ENCODE measurements at places on chromosomes 1 and 21.

DNA sequence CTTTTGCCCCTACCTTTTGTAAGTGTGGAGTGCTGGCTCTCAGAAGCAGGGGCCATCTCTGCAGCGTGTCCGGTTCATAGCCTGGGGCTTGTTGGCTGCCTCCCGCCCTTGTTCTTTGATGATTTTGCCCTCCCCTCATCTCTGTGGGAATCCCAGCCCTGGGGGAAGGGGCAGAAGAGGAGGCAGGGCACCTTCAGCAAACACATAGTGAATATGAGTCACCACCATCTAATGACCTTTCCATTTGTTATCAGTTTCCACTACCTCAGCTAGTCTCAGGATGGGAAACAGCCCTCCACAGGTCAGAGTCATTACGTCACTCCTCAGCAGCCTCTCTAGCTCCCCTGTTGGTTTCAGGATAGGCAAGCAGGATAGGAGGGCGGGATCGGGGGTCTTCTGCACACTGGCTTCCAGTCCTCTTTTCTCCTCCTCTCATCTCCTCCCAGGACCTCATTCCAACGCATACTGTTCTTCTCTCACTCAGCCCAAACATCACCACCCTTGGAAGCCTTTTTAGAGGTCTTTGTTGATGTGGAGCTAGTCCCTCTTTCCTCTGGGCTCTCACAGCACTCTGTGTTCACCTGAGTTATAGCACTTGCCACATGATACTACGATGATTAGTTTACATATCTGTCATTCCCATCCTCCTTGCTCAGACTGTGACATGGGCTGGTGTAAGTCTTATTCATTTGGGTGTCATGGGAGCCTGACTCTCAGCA lies 15.8 kb downstream of the GADD45A start:
- H3K4me3 ChIP-seq, result no peak overlapping the region
- H3K36me3 ChIP-seq, result no peaks in the 10 kb centered on the region
- no peaks in the 10 kb centered on the region for H3K27me3 ChIP-seq
- no peak for DNase-seq
- H3K4me1 ChIP-seq, result no peaks in the 10 kb centered on the region

DNA sequence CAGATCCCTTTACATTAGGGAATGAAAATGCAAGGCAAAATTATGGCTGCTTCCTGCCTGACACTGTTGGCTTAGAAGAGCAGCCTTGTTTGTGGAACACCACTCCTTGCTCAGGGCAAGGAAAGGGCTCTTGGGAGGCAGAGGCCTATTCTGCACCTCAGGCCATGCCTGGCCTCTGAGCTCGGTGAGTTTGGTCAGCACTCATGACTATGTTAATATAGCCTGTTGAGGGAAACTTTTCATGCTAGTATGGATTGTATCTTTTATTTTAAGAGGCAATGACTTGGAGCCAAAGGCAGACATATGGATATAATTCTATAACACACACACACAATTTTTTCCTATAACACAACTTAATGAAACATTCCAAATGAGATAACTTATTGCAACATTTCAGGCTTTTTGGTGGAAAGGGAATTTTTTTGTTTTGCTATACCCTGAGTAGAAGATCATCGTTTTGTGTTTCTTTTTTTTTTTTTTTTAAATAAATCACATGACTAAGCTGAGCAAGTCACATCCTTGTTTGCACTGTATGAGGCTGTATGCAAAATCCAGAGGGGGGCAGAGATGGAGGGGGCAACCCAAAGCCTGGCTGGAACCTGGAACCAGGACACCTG lies 5.6 kb upstream of the YRDC start:
- no peak overlapping the region for H3K4me3 ChIP-seq
- peaks cover 28% of the 10 kb centered on the region for H3K36me3 ChIP-seq
- H3K27me3 ChIP-seq, result no peaks in the 10 kb centered on the region

DNA sequence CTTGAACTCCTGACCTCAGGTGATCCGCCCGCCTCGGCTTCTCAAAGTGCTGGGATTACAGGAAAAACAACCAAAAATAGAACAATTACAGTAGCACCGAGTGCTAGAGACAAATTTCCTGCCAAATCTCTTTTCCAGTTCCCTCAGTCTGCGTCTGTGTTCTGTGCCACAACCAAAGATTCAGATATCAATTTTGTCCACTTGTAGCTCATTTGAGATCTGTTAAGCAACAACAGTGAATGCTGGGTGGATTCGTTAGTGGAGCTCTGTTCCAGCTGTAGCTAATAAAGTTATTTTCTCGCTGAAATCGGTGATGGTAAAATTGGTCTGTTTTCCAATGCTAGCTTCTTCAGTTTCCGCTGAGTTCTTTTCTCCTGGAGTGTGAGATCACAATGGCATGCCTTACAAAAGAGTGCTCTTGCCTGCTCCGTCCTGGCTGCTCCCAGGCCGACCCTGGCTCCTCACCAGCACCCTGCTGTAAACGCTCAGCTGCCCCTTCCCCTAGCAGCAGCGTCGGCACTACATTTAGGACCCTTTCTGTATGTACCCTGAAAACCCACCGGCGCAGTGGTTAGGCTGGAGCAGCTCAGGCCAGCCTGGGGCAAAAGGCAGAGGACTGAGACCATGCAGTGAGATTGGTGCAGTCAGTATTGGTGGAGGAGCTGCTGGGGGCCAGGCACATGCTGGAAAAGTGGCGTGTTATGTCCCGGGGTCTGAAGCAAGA lies 395.4 kb downstream of the KIF26B start:
- no peaks in the 10 kb centered on the region for H3K36me3 ChIP-seq
- H3K4me1 ChIP-seq, result peaks cover 16% of the 10 kb centered on the region
- H3K27me3 ChIP-seq, result no peaks in the 10 kb centered on the region
- no peak overlapping the region for H3K4me3 ChIP-seq
- H3K27ac ChIP-seq, result no peak overlapping the region

- no peaks in the 10 kb centered on the region for H3K36me3 ChIP-seq
- no peaks in the 10 kb centered on the region for H3K27me3 ChIP-seq
- no peak for DNase-seq
- no peak overlapping the region for H3K4me3 ChIP-seq
- peaks cover 4% of the 10 kb centered on the region for H3K4me1 ChIP-seq
- H3K27ac ChIP-seq, result no peak overlapping the region
Measured at GRCh38 chr1:167905671-167906070, 8.3 kb downstream of the ADCY10 start.

DNA sequence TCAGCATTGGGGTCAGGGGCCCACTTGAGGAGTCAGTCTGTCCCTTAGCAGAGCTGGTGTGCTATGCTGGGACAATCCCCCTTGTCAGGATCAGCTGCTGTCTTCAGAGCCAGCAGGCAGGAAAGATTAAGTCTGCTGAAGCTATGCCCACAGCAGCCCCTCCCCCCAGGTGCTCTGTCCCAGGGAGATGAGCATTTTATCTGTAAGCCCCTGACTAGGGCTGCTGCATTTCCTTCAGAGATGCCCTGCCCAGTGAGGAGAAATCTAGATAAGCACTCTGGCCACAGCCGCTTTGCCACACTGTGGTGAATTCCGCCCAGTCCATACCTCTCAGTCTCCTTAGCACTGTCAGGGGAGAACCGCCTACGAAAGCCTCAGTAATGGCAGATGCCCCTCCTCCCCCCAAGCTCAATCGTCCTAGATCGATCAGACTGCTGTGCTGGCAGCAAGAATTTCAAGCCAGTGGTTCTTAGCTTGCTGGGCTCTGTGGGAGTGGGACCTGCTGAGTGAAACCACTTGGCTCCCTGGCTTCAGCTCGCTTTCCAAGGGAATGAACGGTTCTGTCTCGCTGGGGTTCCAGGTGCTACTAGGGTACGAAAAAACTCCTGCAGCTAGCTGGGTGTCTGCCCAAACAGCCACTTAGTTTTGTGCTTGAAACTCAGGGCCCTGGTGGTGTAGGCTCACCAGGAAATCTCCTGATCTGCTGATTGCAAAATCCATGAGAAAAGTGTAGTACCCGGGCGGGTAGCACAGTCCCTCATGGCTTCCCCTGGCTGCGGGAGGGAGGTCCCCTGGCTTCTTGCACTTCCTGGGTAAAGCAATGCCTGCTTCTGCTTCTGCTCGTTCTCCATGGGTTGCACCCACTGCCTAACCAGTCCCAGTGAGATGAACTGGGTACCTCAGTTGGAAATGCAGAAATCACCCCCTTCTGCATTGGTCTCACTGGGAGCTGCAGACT lies 25.1 kb upstream of the TP53BP2 start:
- peaks cover 5% of the 10 kb centered on the region for H3K4me1 ChIP-seq
- H3K36me3 ChIP-seq, result no peaks in the 10 kb centered on the region
- no peak for DNase-seq
- no peaks in the 10 kb centered on the region for H3K27me3 ChIP-seq
- H3K27ac ChIP-seq, result no peak overlapping the region
- no peak overlapping the region for H3K4me3 ChIP-seq

DNA sequence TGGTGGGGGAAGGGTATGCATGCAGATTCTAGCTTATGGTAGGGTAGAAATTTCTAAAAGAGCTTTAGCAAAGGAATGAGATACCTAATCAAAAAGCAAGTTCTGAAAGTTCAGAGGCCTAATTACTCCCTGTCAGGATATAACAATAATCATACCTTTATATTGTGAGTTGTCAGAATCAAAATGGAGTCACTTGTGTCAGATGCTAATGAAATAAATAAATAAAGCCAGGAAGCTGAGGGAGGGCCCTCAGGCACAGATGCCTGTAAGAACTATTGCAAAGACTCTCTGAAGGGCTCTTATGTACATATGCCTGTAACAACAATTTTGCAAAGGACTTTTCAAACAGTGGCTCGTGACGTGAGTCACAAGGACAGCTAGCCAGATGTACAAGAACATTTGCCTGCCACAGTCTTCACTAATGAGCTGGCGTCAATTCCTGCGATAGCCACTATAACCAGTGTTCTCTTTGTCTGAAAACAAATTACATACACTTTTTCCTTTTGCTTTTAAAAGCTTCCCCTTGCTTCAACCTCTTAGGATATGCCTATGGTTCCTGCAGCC lies 27.4 kb upstream of the DNASE2B start:
- H3K36me3 ChIP-seq, result no peaks in the 10 kb centered on the region
- no peak overlapping the region for H3K4me3 ChIP-seq
- no peaks in the 10 kb centered on the region for H3K4me1 ChIP-seq
- no peaks in the 10 kb centered on the region for H3K27me3 ChIP-seq
- no peak for DNase-seq

GRCh38 chr1:93640656-93641440 lies 40.8 kb downstream of the BCAR3 start:
- H3K36me3 ChIP-seq, result no peaks in the 10 kb centered on the region
- no peaks in the 10 kb centered on the region for H3K27me3 ChIP-seq
- no peak overlapping the region for H3K27ac ChIP-seq
- DNase-seq, result no peak
- H3K4me1 ChIP-seq, result peaks cover 27% of the 10 kb centered on the region

DNA sequence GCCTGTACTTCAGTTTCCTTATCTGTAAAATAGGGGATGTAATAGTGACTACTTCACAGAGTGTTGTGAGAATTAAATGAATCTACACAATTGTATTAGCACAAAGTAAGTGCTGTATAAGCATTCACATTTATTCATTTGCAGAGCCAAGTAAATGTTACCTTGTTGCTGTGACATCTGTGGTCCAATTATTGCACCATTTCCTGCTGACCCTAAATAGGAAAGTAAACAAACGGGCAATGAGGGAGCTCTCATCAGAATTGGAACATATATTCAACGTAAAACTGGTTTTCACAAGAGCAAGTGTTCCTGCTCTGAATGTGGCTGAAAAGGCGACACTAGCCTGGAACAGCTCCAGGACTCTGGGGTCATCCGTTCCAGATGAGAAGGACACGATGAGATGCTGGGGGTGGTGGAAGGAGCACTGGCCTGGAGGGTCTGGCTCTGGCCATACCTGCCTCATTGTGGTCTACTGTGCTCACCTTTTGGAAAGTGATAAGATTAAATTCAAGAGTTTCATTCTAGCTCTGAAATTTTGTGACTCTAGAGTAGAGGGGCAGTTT lies 34.5 kb downstream of the PROX1 start:
- DNase-seq, result no peak
- no peaks in the 10 kb centered on the region for H3K36me3 ChIP-seq
- peaks cover 5% of the 10 kb centered on the region for H3K4me1 ChIP-seq
- no peak overlapping the region for H3K4me3 ChIP-seq
- no peak overlapping the region for H3K27ac ChIP-seq
- H3K27me3 ChIP-seq, result no peaks in the 10 kb centered on the region

GRCh38 chr1:208525417-208525816 lies 281.2 kb upstream of the PLXNA2 start:
- H3K4me3 ChIP-seq, result no peak overlapping the region
- DNase-seq, result no peak
- H3K27me3 ChIP-seq, result no peaks in the 10 kb centered on the region
- H3K4me1 ChIP-seq, result peaks cover 5% of the 10 kb centered on the region
- no peak overlapping the region for H3K27ac ChIP-seq

- no peaks in the 10 kb centered on the region for H3K27me3 ChIP-seq
- DNase-seq, result no peak
- peak overlapping the region; percentile 86 for H3K4me3 ChIP-seq
- peak overlapping the region; percentile 85 for H3K27ac ChIP-seq
Measured at GRCh38 chr1:32816676-32817158, 441 bp downstream of the YARS1 start.

- no peak for DNase-seq
Measured at GRCh38 chr1:183791319-183791718, 13.6 kb upstream of the RGL1 start.

DNA sequence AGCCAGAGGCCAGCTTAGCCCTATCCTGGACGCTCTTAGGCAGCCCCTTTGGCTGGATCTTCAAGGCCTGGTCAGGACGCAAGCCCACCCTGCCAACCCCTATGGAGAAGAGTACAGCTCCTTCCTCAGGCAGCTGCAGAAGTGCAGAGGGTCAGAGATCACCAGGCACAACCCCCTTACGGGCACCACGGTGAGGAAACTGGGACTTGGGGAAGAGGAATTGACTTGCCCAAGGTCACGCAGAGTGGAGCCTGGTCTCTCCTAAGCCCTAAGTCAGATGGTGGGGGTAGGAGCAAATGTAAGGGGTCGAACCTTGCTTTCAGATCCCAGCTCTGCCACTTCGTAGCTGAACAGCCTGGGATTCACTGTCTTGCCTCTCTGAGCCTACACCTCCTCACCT lies 3.7 kb downstream of the E2F2 start:
- no peak for DNase-seq
- no peak overlapping the region for H3K4me3 ChIP-seq
- no peak overlapping the region for H3K27ac ChIP-seq
- H3K36me3 ChIP-seq, result peaks cover 3% of the 10 kb centered on the region
- H3K4me1 ChIP-seq, result peaks cover 42% of the 10 kb centered on the region
- no peaks in the 10 kb centered on the region for H3K27me3 ChIP-seq

DNA sequence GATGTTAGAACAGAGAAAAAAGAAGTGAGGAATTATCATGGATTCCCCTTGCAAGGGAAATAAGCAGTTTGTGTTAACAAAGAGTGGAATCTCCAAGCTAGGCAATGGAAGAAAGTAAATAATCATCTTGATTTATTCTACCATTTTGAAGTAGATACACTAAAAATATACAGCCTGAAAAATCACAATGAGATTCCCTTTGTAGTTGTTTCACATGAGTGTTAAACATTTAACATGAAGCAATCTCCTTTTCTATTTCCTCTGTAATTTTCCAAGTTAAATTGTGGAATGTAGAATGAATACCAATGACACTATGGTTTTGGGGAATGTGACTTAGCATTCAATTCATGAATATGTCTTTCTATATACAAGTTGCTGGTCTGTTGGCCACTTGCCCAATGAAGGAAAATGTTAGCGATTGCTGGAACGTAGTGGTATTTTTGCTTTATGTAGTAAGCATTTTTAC lies 5.7 kb downstream of the TGFB2 start:
- DNase-seq, result no peak
- peak overlapping the region; percentile 22 for H3K4me3 ChIP-seq
- no peaks in the 10 kb centered on the region for H3K36me3 ChIP-seq
- peaks cover 4% of the 10 kb centered on the region for H3K27me3 ChIP-seq
- peaks cover 15% of the 10 kb centered on the region for H3K4me1 ChIP-seq
- peak overlapping the region; percentile 79 for H3K27ac ChIP-seq

GRCh38 chr1:46569116-46569515 lies 17.7 kb upstream of the KNCN start:
- no peak overlapping the region for H3K27ac ChIP-seq
- H3K27me3 ChIP-seq, result no peaks in the 10 kb centered on the region
- peaks cover 10% of the 10 kb centered on the region for H3K36me3 ChIP-seq
- DNase-seq, result no peak

All from spinal cord (tissue), 10 donors.